CD4-positive, alpha-beta T cell (primary cell): ENCODE measurements at places on chromosomes 11 and 22.

DNA sequence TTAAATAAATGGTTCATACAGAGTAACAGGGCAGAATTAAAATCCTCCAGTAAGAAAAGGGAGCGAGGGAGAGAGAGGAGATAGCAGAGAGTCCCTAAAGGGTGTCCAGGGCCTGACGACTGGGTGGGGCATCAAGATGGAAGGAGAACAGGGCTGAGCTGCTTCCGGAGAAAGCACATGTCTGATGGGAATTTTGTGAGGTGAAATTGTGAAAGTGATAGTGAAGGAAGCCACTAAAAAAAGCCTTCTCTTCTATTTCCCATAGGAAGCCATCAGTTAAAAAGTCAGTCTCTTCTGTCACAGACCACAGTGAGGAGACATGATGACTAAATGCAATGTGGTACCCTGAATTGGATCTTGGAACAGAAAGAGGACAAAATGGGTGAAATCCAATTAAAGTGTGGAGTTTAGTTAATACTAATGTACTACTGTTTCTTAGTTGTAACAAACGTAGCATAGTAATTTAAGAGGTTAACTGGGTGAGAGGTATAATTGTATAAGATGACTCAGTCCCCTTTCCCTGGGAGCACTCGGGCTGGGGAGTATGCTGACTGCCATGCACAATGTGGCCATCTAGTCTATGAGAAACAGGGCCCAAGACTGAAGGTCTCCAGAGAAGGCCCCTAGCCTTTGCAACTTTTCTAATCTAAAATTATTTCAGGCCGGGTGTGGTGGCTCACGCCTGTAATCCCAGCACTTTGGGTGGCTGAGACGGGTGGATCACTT is 29.5 kb upstream of the FCHSD2 start:
- H3K4me1 ChIP-seq = no peaks in the 10 kb centered on the region
- no peak overlapping the region for H3K27ac ChIP-seq
- H3K27me3 ChIP-seq = no peaks in the 10 kb centered on the region
- no peak for DNase-seq
- H3K36me3 ChIP-seq = no peaks in the 10 kb centered on the region
- H3K4me3 ChIP-seq = no peak overlapping the region

DNA sequence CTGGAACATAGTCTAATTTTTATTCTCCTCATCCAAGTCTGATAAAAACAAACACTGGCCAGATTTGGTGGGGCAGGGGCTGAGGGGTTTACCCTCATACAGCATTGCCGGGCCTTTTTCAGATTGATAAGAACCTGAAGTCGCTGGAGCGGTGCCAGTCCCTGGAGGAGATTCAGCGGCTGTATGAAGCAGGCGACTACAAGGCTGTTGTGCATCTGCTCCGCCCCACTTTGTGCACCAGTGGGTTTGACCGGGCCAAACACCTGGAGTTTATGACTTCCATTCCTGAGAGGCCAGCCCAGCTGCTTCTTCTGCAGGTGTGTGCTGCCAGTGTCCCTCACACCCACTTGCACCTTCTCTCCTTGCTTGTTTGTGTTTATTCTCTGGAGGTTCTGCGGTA is 55.8 kb downstream of the CABIN1 start:
- H3K36me3 ChIP-seq = peaks cover 73% of the 10 kb centered on the region
- no peaks in the 10 kb centered on the region for H3K4me1 ChIP-seq
- H3K4me3 ChIP-seq = no peak overlapping the region
- no peak for DNase-seq
- no peaks in the 10 kb centered on the region for H3K27me3 ChIP-seq

DNA sequence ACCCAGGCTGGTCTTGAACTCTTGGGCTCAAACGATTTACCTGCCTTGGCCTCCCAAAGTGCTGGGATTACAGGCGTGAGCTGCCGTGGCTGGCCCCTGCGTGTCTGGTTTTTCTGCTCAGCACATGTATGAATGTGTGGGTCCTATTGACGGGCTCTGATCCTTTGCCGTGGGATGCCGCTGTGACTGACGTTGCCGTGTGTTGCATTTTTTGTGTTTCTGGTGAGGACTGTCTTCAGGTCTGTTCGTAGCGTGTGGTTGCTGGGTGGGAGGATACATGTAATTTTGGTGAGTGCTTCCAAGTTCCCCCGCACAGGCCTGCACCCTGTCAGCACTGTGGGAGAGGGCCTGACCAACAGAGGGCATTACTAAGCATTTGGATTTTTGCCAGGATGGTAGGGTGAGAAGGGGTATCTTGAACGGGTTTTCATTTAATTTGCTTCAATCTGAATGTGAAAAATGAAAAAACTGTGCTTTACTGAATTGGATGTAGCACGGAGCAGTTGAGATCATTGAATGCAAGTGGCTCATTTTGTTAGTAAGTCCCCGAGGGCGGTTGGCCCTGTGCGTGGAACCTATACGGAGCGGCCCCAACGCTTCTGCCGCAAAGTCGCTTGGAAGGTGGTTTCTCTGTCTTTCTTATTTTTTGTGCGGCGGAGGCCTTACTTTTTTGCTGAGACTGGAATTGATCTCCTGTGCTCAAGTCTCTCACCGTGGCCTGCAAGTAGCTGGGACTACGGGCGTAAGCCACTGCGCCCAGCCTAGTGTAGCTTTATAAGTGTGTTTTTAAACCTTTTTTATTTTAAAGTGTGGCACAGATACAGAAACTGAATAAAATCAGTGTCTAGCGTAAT is 8.2 kb downstream of the ZBED4 start:
- peaks cover 3% of the 10 kb centered on the region for H3K36me3 ChIP-seq
- peaks cover 37% of the 10 kb centered on the region for H3K4me1 ChIP-seq
- no peak overlapping the region for H3K27ac ChIP-seq

DNA sequence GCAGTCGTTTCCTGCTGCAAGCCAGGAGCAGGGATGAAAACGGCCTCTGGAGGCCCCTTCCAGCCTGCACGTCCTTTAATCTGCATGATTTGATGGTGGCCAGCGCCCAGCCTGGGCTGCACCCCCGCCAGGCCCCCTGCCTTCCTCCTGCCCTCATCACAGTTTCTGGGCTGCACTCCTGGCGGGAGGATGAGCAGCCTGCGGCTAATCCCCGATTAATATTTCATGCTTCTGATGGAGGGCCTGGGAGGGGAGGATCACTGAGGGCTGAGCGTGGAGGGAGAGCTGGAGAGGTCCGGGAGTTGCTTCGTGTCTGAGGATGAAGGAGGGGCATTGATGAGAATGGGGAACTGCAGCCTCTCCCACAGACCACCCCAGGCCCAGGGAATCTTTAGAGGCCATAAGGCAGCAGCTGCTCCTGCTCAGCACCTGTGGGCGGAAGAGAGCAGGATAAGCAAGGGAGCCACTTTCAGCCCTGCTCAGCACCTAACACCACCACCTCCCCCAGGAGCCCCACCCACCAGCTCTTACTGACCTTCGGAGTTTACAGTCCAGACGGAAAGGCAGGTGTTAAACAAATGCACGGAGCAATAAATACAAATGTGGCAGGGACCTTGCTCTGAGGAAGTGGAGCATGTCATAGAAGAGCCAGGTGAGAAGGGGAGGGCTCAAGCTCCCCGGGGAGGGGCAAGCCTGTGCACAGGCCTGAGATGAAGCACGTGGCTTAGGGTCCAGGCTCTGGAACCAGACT is 135.0 kb upstream of the NECTIN1 start:
- H3K4me1 ChIP-seq = no peaks in the 10 kb centered on the region
- H3K27ac ChIP-seq = no peak overlapping the region
- H3K36me3 ChIP-seq = no peaks in the 10 kb centered on the region
- no peak overlapping the region for H3K4me3 ChIP-seq
- DNase-seq = no peak

- H3K27ac ChIP-seq = no peak overlapping the region
- no peaks in the 10 kb centered on the region for H3K36me3 ChIP-seq
- peaks cover 3% of the 10 kb centered on the region for H3K27me3 ChIP-seq
- no peaks in the 10 kb centered on the region for H3K4me1 ChIP-seq
- no peak overlapping the region for H3K4me3 ChIP-seq
Measured at GRCh38 chr11:9103542-9104276, 12.3 kb upstream of the SCUBE2 start.

DNA sequence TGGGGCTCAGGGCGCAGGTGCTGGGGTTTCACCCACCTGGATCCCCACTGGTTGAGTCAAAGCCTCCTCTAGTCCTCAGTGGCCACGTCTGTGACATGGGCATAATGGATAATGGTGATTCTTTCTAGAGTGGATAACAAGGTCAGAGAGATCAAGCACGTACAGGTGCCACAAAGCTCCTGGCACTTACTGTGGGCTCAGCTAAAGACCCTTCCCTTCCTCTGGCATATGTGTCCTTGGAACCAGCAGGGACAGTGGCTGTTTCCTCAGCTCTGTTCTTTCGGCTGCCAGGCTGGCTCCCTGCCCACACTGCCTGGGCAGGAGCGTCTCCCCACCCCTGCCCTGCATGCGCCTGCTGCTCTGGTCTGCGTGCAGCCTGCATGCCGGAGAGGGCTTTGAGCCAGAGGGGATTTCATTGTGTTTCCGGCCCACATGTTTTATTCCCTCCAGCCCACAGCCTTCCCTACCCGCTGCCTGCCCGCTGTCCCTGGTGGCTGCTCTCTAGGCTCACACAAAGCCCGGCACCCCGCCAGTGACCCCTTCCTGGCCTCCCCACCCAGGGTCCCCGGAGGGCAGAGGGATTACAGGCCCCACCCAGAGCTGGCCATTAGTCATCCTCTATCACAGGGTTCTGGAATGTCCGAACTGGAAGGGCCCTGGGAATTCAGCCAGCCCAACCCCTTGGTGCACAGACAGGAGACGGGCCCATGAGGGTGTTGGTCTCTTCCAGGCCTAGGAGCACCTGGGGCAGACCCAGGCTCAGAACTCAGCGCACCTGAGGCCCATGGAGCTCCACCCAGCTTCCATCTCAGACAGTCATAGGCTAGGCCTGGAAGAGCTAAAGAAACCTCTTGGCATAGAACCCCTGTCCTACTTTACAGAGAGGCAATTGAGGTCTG is 55.3 kb upstream of the GCAT start:
- H3K27ac ChIP-seq = no peak overlapping the region
- peaks cover 9% of the 10 kb centered on the region for H3K4me1 ChIP-seq
- no peaks in the 10 kb centered on the region for H3K27me3 ChIP-seq
- no peak for DNase-seq
- peaks cover 19% of the 10 kb centered on the region for H3K36me3 ChIP-seq
- no peak overlapping the region for H3K4me3 ChIP-seq

DNA sequence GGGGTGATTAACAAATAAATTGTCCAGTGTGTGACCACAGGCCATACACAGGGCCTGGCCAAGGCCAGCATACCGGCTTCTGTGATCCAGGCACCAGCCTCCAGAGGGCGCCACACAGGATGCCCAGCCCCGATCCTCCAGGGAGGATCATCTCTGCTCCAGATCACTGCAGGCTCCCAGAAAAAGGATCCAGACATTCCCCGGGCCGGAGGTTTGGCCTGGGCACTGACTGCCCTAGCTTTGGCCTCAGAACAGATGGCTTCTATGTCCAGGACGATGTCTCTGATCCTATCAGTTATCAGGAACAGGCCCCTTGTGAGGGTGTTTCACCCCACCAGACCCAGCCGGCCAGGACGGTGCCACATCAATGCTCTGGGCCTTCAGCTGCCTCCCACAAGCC is 74.5 kb upstream of the LMO1 start:
- no peaks in the 10 kb centered on the region for H3K36me3 ChIP-seq
- peaks cover under 1% of the 10 kb centered on the region for H3K4me1 ChIP-seq
- DNase-seq = peak; percentile 18
- no peaks in the 10 kb centered on the region for H3K27me3 ChIP-seq

DNA sequence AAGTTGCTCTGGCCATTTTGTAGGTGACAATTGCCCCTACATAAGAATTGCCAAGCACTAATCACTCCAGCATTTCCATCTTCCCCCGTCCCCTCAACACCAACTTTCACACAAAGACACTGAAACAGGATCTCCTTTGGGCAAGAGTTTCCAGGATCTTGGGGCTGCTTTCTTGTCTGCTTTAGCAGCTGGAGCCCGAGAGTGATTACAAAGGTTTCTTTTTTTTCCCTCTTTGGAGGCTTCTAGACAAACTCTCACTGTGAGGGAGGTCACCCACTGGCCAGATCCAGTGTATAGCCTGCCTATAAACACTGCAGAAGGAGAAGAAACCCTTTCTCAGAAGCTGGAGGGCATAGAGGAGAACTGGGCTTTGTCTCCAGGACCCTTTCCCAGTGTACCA is 92.5 kb downstream of the APIP start:
- H3K27ac ChIP-seq = no peak overlapping the region
- H3K4me3 ChIP-seq = no peak overlapping the region
- H3K4me1 ChIP-seq = peaks cover 4% of the 10 kb centered on the region
- no peaks in the 10 kb centered on the region for H3K27me3 ChIP-seq

GRCh38 chr11:124863826-124864165 is 1.4 kb upstream of the ROBO3 start:
- no peak overlapping the region for H3K27ac ChIP-seq
- peaks cover 85% of the 10 kb centered on the region for H3K27me3 ChIP-seq
- H3K4me1 ChIP-seq = peaks cover 42% of the 10 kb centered on the region
- H3K4me3 ChIP-seq = no peak overlapping the region

- H3K27ac ChIP-seq = no peak overlapping the region
- peaks cover 6% of the 10 kb centered on the region for H3K27me3 ChIP-seq
- H3K4me3 ChIP-seq = no peak overlapping the region
- H3K36me3 ChIP-seq = no peaks in the 10 kb centered on the region
Measured at GRCh38 chr22:47788461-47788860, 1026.0 kb downstream of the TBC1D22A start.

GRCh38 chr11:43541993-43542392 is 138.5 kb upstream of the HSD17B12 start:
- H3K27ac ChIP-seq = no peak overlapping the region
- H3K27me3 ChIP-seq = peaks cover 38% of the 10 kb centered on the region
- peaks cover 2% of the 10 kb centered on the region for H3K4me1 ChIP-seq
- DNase-seq = no peak
- H3K36me3 ChIP-seq = no peaks in the 10 kb centered on the region
- H3K4me3 ChIP-seq = no peak overlapping the region

DNA sequence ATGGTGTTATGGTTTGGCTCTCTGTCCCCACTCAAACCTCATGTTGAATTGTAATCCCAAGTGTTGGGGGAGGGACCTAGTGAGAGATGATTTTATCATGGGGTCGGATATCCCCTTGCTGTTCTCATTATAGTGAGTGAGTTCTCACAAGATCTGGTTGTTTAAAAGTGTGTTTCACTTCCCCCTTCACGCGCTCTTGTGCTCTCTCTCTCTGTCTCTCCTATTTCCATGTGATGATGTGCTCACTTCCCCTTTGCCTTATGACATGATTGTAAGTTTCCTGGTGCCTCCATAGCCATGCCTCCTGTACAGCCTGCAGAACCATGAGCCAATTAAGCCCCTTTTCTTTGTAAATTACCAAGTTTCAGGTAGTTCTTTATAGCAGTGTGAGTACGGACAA is 765.1 kb downstream of the KCNA4 start:
- H3K4me3 ChIP-seq = no peak overlapping the region
- H3K36me3 ChIP-seq = no peaks in the 10 kb centered on the region
- H3K27ac ChIP-seq = no peak overlapping the region
- H3K27me3 ChIP-seq = no peaks in the 10 kb centered on the region
